ENCODE measurements at places on chromosomes 7 and 10.

DNA sequence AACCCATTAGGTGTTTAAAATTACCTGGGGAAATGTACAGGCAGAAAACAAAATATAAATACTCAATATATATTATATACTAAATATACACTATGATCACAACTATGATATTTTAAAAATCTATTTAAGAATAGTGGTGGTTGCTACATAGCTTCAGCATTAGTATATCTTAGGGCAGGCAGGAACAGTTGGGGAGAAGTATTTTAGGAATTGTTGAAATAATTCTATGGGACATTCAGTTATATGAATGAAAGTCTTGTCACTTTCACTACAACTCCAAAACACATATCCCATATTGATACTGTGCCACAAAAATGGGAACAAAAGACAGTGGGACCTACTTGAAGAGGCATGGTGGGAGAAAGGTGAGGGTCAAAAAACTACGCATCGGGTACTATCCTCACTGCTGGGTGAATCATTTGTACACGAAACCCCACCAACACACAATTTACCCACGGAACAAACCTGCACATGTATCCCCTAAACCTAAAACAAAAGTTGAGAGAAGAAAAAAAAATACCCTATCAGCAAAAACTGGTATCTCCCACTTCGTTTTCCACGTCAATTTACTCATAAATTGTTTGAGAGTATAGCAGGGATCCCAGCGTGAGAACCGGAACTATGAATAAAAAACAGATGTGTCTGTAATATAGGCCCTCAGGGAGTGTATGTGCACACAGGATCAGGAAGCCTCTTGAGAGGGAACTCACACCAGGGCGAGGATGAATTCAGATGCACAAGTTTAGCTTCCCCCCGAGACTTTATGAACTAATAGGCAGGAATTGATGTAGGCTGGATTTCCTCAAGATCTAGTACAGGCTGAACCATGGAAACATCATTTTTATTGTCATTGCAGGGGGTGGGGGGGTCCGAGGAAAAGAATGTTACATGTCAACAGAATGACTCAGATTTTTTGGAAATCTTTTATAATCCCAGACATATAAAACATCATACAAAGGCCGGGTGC is 16.2 kb downstream of the SLC16A12 start:
- H3K27me3 ChIP-seq = no peaks in the 10 kb centered on the region
- peaks cover 25% of the 10 kb centered on the region for H3K4me1 ChIP-seq
- H3K36me3 ChIP-seq = no peaks in the 10 kb centered on the region
- DNase-seq = no peak
- peak overlapping the region; percentile 55 for H3K27ac ChIP-seq

DNA sequence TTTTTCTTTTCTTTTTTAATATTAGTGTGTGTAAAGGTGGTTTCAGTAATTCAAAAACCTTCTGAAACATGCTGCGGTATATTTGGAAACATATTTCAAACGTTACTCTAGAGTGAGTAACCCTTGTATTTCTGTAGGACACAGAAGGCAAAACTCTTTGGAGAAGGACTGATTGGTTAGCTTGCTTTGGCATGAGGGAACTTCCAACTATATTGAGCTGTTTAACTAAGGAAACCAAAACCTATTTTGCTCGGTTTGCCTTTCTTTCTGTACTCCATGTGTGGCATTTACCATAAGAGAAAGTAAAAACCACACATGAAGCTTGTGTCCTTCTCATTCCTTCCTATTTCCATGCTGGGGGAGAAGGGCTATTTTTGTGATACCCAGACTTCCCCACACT is 149.8 kb downstream of the DYNC1I1 start:
- no peaks in the 10 kb centered on the region for H3K27me3 ChIP-seq
- H3K4me3 ChIP-seq = no peak overlapping the region
- H3K4me1 ChIP-seq = no peaks in the 10 kb centered on the region
- H3K27ac ChIP-seq = no peak overlapping the region
- no peaks in the 10 kb centered on the region for H3K36me3 ChIP-seq

DNA sequence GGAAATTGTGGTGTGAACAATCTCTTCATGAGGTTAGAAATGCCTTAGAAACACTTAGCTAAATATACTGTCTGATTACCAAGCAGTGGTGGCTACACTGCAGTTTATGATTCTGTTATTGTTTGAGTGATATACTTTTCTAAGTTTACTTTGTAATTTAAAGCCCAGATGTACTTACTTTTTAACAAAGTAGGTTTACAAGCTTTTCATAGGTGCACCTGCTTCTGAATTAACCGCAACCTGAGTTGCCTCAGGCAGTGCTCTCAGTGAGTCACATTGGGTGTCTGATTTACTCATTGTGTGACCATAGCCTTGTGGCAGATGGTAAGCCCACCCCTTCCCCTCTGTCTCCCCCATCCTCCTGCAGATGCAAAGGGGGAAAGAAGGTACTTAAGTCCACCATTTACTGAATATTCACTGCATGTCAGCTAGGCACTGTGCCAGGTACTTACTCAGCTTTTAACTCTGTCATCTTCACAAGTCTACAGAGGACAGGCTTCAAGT is 9.0 kb downstream of the MTURN start:
- H3K36me3 ChIP-seq = peaks cover 2% of the 10 kb centered on the region
- H3K27ac ChIP-seq = peak overlapping the region; percentile 51
- no peak for DNase-seq
- H3K4me3 ChIP-seq = no peak overlapping the region
- H3K4me1 ChIP-seq = peaks cover 12% of the 10 kb centered on the region

- no peak for DNase-seq
- H3K27me3 ChIP-seq = no peaks in the 10 kb centered on the region
- H3K27ac ChIP-seq = no peak overlapping the region
- no peaks in the 10 kb centered on the region for H3K36me3 ChIP-seq
- H3K4me1 ChIP-seq = no peaks in the 10 kb centered on the region
Observed at GRCh38 chr7:95342029-95342428, 17.7 kb upstream of the PON1 start.

DNA sequence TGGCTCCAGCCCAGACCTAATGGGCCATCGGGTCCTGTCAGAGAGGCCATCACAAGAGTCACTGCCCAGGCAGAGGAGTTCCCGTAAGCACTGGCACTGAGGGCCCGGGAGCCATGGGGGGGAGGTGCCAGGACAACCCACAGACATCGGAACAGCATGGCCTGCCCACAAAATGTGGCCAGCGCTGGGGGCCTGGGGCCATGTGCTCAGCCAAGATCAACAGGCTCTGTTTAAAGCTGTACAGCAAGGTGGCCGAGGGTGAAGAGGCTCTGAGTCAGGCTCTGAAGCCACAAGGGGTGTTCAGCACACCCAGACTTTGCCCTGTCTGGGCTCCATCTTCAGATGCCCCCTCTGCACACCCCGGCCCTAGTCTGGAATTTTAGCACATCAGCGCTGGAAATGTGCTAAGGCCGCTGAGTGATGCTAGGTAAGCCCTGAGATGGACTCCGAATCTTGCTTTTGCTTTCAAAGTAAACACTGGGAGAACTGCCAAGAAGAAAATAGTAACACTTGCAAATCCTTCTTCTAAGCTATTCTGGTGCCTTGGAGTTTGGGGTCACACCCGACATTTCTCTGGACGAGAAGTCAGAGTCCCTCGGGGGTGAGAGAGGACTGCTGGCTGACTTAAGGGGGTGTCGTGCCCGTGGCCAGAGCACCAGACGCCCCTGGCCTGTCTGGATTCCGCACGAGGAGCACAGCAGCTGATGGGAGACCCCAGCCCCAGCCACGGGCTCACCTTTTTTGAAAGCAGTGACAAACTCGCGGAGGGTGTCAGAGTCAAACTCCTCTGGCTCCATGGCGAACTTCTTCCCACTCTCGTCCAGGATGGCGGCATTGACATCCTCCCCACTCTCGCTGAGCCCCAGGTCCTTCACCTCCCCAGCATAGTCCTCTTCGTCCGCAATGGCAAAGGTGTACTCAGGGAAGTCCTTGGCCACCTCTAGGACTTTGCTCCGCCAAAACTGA is 23.6 kb downstream of the PDIA4 start:
- no peaks in the 10 kb centered on the region for H3K27me3 ChIP-seq
- H3K27ac ChIP-seq = no peak overlapping the region
- H3K4me1 ChIP-seq = no peaks in the 10 kb centered on the region
- DNase-seq = no peak

DNA sequence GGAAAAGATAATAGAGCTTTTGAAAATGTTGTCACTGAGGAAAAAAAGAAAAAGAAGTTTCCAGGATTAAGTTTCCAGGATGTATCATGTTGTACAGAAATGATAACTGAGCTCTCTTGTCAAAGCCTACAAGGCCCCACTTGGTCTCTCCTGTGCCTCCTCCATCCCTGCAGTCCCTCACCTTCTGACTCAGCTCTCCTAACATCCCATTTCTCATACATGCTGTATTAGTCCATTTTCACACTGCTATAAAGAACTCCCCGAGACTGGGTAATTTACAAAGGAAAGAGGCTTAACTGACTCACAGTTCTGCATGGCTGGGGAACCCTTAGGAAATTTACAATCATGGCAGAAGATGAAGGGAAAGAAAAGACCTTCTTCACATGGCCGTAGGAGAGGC is 3.8 kb upstream of the DGKI start:
- H3K27me3 ChIP-seq = no peaks in the 10 kb centered on the region
- H3K36me3 ChIP-seq = no peaks in the 10 kb centered on the region
- no peak overlapping the region for H3K4me3 ChIP-seq

DNA sequence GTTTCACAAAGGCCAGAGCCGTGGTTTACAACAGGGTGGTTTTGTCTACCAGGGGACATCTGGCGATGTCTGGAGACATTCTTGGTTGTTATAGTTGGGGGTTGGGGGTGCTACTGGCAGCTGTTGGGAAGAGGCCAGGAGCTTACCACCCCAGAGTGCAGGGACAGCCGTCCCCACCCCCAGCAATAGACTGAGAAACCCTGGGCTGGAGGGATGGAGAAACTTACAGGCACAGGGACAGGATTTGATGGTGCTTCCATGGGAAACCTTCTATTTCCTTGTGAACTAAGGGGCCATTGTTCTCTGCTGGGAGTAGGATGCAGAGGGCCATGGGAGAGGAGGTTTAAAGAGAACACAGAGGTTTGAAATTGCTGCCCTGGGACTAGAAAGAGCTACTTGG is 10.9 kb downstream of the ADCK2 start:
- DNase-seq = peak; percentile 22
- H3K4me1 ChIP-seq = no peaks in the 10 kb centered on the region
- peaks cover 37% of the 10 kb centered on the region for H3K36me3 ChIP-seq

- H3K27ac ChIP-seq = no peak overlapping the region
- no peaks in the 10 kb centered on the region for H3K36me3 ChIP-seq
- no peak for DNase-seq
- H3K4me3 ChIP-seq = no peak overlapping the region
- no peaks in the 10 kb centered on the region for H3K4me1 ChIP-seq
Observed at GRCh38 chr7:66050990-66051448, 24.6 kb upstream of the ASL start.

DNA sequence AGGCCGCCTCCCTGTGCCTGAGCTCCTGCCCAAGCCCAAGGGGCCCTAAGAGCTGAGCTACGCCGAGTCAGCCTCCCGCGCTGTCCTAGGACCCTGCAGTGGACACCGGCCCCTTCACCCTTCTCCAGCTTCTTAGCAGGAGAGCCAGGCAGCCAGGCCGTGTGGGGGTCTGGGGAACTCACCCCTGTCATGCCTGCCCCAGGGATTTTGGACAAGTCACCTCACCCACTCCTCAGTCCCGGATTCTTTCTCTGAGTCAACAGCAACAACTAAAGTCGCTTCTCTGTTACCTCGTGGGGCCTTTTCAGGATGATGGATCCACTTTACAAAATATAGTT is 79.3 kb downstream of the MKI67 start:
- H3K36me3 ChIP-seq = no peaks in the 10 kb centered on the region
- peaks cover 3% of the 10 kb centered on the region for H3K4me1 ChIP-seq
- no peak for DNase-seq
- no peaks in the 10 kb centered on the region for H3K27me3 ChIP-seq

DNA sequence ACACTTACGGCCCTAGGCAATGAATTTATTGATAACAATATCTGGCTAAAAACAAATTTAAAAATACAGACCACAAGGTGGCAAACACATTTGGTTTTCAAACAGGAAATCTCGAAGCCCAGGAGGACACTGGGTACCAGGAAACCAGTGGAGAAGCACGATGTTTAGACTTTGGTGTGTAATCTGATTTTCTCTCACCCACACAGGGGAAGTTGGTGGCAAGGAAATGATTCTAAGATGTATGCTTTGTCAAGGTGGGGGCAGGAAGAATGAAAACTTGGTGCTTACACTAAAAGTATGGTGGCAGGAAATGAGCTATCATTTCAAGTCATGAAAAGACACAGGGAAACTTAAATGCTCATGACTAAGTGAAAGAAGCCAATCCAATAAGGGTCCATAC is 113.2 kb upstream of the ANKRD1 start:
- no peak overlapping the region for H3K27ac ChIP-seq
- H3K27me3 ChIP-seq = no peaks in the 10 kb centered on the region
- no peaks in the 10 kb centered on the region for H3K36me3 ChIP-seq
- no peak for DNase-seq
- H3K4me3 ChIP-seq = no peak overlapping the region
- peaks cover 2% of the 10 kb centered on the region for H3K4me1 ChIP-seq

DNA sequence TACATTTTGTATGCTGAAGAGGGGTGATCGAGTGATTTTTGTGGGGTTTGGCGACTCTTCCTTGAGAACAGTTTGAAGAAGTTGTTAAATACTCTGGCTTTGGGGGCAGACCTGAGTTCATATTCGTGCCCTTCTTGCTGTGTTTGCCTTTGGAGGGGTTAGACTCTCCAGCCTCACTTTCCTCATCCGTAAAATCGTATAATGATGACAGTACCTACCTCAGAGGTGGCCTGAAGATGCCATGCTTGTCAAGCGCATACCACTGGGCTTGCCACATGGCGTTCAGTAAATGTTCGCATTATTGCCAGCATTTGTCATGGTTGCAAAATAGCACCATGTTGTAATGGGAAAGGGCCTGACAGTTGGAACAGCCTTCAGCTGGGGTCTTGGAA is 1.3 kb downstream of the STK17A start:
- no peaks in the 10 kb centered on the region for H3K27me3 ChIP-seq
- H3K27ac ChIP-seq = peak overlapping the region; percentile 92
- DNase-seq = peak; percentile 87
- H3K4me3 ChIP-seq = peak overlapping the region; percentile 89
- no peaks in the 10 kb centered on the region for H3K36me3 ChIP-seq

- no peaks in the 10 kb centered on the region for H3K36me3 ChIP-seq
- H3K27me3 ChIP-seq = no peaks in the 10 kb centered on the region
- H3K27ac ChIP-seq = no peak overlapping the region
- DNase-seq = no peak
- H3K4me3 ChIP-seq = no peak overlapping the region
Observed at GRCh38 chr7:44965441-44965903, 13.3 kb downstream of the MYO1G start.

DNA sequence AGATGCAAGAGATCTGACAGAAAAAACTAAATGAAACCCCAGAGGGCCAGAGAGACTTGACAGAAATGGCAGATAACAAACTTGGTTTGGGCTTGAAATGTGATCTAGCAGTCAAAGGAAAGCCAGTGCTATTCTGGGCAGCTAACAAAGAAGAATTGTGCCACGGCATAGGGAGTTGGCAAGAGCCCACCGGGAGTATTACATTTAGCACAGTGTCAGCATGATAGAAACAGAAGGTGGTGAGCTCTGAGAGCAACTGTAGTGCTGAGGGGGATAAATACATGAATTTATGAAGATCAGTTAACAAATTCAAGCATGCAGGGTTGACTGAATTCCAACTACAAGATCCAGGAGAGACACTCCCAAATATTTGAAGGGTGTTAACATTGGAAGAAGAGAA is 91.1 kb downstream of the AHCYL2 start:
- H3K36me3 ChIP-seq = no peaks in the 10 kb centered on the region
- H3K4me3 ChIP-seq = no peak overlapping the region
- no peak for DNase-seq

- peaks cover 6% of the 10 kb centered on the region for H3K36me3 ChIP-seq
- H3K27me3 ChIP-seq = no peaks in the 10 kb centered on the region
- H3K27ac ChIP-seq = no peak overlapping the region
Observed at GRCh38 chr7:7236041-7236440, 53.7 kb downstream of the C1GALT1 start.
